ENCODE measurements at places on chromosomes 2 and 18. TPM values are rescaled to one million over a fixed set of nuclear protein-coding genes. Genes with fewer than 3 reads are reported as not detected.

SNTG2 gene
- not detected for polyA plus RNA-seq

FOXD4L1 gene
- polyA plus RNA-seq = not detected

LIPG gene
- not detected for polyA plus RNA-seq

CCT4 gene
- 116 TPM for polyA plus RNA-seq

SGPP2 gene
- polyA plus RNA-seq = 3.1 TPM

ACTG2 gene
- polyA plus RNA-seq = not detected

MYOM1 gene
- 2.4 TPM for polyA plus RNA-seq

B4GALT6 gene
- not detected for polyA plus RNA-seq

GALR1 gene
- polyA plus RNA-seq = not detected

RBM44 gene
- polyA plus RNA-seq = 0.11 TPM

SERPINB11 gene
- polyA plus RNA-seq = not detected

REG3A gene
- polyA plus RNA-seq = not detected

WBP1 gene
- 39.5 TPM for polyA plus RNA-seq

ESPNL gene
- 5.5 TPM for polyA plus RNA-seq

CELF4 gene
- 0.21 TPM for polyA plus RNA-seq

ABHD1 gene
- polyA plus RNA-seq = 0.35 TPM

IL37 gene
- polyA plus RNA-seq = not detected

TUBA3E gene
- not detected for polyA plus RNA-seq

USP40 gene
- 4.1 TPM for polyA plus RNA-seq

PDCD1 gene
- 0.19 TPM for polyA plus RNA-seq

COL4A4 gene
- polyA plus RNA-seq = 20.8 TPM

LYPD6B gene
- 7.8 TPM for polyA plus RNA-seq

VWA3B gene
- polyA plus RNA-seq = not detected

UGT1A10 gene
- polyA plus RNA-seq = not detected

SLC66A2 gene
- 30.3 TPM for polyA plus RNA-seq

ADCYAP1 gene
- polyA plus RNA-seq = not detected
